Left lung (tissue), 14 donors: ENCODE measurements at places on chromosomes 1 and 21. TPM values are rescaled to one million over a fixed set of nuclear protein-coding genes. Genes with fewer than 3 reads are reported as not detected.

DNA sequence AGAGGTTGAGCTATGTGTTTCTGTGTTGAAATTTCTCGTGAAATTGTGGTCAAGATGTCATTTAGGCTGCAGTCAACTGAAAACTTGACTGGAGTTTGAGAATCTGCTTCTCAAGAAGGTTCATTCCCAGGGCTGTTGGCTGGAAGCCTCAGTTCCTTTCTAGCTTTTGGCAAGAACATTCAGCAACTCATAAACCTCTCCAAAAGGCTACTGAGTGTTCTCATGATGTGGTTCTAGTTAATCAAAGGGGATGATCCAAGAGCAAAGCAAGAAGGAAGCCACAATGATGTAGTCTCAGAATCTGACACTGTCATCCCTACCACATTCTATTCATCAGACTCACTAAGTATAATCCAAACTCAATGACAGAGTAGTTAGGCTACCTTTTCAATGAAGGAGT lies 66.6 kb downstream of the SPATA6 start:
- no peaks in the 10 kb centered on the region for H3K4me1 ChIP-seq
- no peak overlapping the region for H3K4me3 ChIP-seq
- H3K36me3 ChIP-seq = no peaks in the 10 kb centered on the region
- no peak for DNase-seq
- H3K27me3 ChIP-seq = no peaks in the 10 kb centered on the region

GRCh38 chr1:228969953-228970800 lies 234.9 kb downstream of the RHOU start:
- H3K4me3 ChIP-seq = no peak overlapping the region
- H3K36me3 ChIP-seq = no peaks in the 10 kb centered on the region
- H3K27me3 ChIP-seq = no peaks in the 10 kb centered on the region
- no peaks in the 10 kb centered on the region for H3K4me1 ChIP-seq
- no peak overlapping the region for H3K27ac ChIP-seq

DNA sequence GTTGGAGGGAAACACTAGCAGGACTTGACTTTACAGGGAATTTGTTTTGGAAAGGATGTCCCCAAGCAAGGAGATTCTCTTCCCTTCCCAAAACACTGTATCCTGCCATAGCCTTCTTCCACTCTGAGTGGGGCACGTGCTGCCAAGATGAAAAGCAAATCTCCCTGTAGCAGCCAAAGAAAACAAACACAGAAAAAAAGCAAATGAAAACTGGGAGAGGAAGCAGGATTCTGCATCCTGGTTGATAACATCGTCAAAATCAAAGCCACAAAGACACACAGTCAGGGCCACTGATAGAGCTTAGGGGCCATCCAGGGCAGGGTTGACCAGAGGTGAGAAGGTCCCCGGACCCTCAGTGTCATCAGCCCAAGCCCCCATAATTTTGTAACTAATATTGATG lies 16.0 kb upstream of the MTARC2 start:
- no peak overlapping the region for H3K4me3 ChIP-seq
- H3K36me3 ChIP-seq = no peaks in the 10 kb centered on the region
- peaks cover 18% of the 10 kb centered on the region for H3K4me1 ChIP-seq
- no peak for DNase-seq

The LRRN2 gene
- 2.5 TPM for total RNA-seq

The LSM10 gene
- total RNA-seq = 41.4 TPM

DNA sequence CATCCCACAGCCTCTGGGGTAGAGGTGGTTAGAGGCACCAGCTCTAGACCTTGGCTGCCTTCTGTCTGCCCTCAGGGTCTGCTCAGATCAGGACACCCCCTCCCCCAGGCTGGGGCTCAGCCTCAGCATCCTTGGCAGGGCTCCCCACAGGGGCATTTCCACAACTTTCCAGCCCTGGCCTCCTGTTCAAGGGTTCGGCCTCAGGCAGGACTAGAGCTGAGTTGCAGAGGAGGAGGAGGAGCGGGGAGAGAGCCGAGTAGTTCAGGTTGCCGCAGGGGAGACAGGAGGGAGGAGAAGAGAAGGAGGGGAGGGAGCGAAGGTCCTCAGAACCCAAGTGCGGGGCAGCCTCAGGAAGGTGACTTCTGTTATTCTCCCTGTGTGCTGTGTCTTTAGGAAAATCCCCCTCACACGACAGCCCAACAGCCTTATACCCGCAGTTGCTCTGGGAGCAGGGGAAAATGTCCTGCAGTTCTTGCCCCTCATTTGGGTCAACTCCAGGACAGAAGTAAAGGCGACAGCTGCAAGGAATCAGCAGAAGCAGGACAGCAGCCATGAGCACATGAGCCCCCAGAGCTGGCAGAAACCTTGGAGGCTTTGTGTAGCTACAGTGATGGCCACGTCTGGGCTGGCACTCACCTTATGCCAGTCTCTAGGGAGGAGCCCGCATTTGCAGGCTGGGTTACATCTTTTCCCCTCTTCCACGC lies 46.5 kb upstream of the TENT5B start:
- DNase-seq = no peak
- H3K36me3 ChIP-seq = no peaks in the 10 kb centered on the region
- H3K27ac ChIP-seq = no peak overlapping the region
- no peaks in the 10 kb centered on the region for H3K27me3 ChIP-seq
- H3K4me1 ChIP-seq = no peaks in the 10 kb centered on the region

DNA sequence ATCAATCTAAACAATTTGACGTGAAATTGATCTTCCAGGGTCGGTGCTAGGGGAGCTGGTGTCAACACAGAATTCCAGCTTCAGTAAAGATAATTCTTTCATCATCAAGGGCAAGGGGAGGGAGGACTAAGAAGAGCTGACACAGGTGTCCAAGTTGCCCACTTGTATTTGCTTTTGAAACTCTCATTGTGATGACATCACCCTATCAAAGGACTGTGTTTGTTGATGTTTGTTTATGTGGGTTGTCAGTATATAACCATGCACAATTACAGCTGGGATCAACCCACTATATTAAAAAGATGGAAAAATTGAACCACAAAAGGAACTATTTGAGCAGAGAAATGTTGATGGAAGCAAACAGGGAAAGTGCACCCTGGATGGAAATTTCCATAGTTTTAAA lies 48.8 kb downstream of the ZC3H11B start:
- H3K36me3 ChIP-seq = no peaks in the 10 kb centered on the region
- H3K27me3 ChIP-seq = no peaks in the 10 kb centered on the region
- H3K27ac ChIP-seq = no peak overlapping the region
